SHP77 treated with DMSO at 0.1 percent for 48 hours (cell line): ENCODE measurements at places on chromosomes 1 and 21.

DNA sequence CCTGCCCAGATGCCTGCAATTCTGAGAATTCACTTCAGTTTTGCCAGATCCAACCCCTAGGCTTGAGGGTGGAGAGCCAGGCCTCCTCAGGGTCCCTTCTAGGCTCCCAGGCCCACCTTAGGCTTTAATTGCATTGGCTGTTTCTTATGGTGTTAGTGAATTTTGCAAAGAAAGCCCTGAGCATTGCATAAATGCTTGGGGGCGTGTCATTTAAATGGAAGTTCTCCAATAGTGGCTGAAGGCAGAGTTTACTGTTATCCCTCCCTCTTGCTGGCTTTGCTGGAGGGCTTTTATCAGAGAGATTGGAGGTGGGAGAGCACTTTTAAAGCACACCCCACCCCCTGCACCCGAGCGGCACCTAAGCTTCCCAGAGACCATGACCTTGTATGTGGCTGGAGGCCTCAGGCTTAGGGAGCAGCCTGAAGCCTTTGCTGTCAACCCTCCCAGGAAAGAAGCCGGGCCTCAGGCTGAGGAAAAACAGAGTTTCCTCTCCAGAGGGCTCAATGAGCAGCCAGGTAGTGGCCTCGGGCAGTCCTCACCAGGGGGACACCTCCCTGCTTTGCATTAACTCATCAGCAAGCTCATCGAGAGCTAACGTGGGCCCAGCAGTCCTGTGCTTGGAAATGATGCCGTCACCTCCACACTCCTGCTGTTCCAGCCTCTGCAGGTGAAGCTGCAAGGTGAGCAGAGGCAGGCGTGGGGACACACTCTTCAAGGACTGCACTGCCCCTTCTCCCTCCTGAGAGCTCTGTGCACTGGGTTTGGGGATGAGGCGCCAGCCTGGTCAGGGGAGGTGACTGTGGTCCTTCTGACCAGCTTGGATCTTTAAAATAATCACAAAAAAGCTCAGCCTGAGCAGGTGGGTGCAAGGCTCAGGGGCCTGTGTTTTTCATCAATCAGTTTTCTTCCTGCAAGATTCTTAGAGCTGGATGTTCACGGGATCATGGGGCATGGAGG, 58.0 kb downstream of the STUM start:
- no peak for DNase-seq

- no peak for DNase-seq
Measured at GRCh38 chr1:15180945-15181523, 27.5 kb downstream of the TMEM51 start.

DNA sequence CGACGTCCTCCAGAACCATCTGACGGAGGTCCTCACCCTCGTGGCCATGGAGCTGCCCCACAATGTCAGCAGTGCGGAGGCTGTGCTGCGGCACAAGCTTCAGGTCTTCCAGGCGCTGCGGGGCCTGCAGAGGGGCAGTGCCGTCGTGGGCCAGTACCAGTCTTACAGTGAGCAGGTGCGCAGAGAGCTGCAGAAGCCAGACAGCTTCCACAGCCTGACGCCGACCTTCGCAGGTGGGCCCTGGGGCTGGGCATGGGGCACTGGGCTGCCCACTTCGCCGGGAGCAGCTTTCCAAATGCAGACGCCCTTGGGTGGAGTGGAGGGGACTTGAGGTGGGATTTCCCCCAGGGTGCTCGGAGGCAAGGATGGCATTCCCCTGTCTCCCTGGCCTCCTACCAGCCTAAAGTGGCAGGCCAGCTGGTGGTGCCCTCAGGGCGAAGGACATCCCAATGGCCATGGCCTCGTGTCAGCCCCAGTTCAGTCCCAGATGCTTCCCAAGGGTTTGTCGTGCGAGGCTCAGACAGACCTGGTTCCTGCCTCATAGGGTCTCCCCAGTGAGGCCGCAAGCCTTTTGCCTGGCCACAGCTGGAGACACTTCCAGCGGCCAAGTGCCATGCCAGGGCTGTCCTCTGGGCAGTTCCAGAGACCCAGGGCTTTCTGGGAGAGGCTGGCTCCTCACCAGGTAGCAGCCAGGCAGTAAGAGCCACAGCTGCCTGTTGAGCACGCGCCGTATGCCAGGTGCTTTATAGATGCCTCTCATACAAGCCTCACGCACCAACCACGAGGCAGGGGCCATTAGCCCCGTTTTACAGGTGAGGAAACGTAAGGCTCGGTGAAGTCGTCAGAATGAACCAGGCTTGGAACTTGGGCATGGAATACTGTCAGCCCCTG, 27.8 kb downstream of the H6PD start:
- DNase-seq: no peak

- peak; percentile 79 for DNase-seq
Measured at GRCh38 chr1:149884433-149885338, 14.7 kb upstream of the BOLA1 start.

- no peak for DNase-seq
Measured at GRCh38 chr1:41823471-41823870, 95.3 kb downstream of the HIVEP3 start.

DNA sequence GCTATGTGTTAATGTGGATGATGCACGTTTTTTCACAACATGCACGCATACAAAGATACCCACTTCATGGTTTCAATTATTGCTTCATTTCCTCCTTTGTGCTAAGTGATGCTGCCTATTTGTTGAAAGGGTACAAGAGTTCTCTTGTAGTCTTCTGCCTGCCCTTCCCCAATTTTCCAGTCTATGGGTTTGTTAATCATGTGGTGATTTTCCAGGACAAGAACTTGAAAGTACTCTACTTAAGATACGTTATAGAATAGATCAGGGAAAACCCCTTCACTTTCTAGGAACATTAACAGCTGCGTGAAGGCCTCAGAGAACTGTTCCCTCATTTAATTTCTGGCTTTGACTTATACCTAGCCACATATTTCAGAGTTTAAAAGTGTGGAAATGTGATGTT, 52.1 kb upstream of the SLC44A3 start:
- DNase-seq: no peak

GRCh38 chr1:9250411-9251381, 16.1 kb downstream of the H6PD start:
- DNase-seq: peak; percentile 45

GRCh38 chr1:23566304-23566703, 7.0 kb upstream of the ID3 start:
- DNase-seq: no peak

DNA sequence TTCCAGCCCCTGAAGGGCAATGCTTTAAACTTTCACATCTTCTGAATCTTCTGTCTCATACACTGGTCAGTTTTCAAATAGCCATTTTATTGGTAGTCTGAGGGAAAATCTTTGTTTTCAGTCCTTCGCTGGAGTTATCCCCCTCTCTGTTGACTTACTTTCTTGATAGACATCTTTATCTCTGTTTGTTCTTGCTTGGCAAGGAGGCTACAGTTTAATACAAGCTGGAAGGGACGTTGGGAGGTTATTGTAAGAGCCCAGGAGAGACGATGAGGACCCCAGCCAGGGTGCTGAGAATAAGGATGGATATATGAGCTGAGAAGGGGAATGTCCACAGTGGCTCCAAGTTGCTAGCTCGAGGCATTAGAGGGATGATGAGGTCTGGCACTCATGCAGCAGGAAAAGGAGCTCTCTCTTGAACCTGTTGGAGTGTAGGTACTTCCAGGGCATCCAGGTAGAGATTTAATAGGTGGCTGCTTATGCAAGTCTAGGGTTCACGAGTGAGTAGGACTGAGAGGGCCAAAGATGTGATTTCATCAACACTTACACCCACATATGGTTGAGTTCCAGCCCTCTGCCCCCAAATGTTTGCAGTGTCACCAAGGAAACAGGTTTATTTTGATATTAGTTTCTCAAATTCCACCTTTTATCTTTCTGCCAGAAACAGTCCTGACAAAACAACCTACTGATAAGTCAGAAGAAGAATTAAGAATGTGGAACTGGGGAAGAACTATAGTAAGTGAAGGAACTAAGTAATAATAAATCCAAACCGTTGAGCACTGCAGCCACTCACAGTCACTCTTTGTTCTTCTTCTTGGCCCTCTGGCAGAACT, 237.3 kb upstream of the PROX1 start:
- no peak for DNase-seq

DNA sequence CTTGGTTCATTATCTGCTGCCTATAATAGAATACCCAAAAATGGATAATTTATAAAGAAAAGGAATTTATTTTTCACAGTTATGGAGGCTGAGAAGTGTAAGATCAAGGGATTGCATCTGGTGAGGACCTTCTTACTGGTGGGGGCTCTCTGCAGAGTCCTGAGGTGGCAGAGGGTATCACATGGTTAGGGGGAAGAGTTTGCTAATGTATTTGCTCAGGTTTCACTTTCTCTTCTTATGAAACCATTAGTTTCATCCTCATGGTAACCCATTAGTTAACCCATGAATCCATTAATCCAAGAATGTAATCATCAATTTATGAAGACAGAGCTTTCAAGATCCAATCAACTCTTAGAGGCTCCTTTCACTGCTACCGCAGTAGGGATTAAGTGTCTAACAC, 120.6 kb downstream of the DNM3 start:
- no peak for DNase-seq

DNA sequence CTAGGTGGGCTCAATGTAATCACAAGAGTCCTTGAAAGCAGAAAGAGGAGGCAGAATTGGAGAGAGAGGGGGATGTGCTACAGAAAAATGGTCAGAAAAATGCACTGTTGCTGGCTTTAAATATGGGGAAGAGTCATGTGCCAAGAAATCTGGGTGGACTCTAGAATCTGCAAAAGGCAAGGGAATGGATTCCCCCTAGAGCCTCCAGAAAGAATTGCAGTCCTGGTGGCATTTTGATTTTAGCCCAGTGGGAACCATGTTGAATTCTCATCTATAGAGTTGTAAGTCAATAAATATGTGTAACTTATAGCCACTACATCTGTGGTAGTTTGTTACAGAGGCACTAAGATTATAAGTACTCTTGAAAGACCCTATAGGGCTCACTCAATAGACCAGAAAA, 210.3 kb downstream of the ASTN1 start:
- DNase-seq: no peak

DNA sequence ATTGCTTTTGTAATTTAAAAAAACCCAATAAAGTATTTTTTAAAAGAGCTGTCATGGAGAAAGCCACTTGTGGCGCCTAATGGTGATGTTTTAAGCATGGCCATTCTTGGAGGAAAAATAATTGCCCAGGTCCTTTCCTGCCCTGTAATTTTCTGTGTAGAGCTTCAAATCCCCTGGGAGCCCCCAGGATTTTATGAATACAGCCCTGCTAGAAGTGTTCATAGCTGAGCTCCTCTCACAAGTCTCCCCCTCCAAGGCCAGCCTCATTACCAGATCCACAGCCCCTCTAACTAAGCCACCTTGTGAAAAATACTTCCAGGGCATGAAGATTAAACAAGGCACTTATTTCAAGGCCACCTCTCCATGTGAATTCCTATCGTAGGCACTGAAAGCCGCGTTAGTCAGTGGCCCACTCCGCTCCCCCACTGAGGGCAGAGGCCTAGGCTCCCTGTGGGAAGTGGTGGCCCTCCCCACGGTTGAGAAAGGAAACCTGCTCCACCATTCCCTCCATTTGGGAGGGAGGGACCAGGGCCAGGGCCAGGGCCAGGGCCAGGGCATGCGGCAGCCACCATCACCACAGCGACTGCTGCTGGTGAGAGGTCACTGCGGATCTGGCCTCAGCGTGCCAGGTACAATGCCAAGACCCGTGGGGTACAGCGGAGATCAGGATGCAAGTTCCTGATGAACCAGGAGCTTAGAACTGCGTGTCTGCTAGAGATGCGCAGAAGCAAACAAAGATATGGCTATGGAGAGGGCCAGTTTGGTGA, 83.1 kb downstream of the KCNN3 start:
- DNase-seq: no peak

GRCh38 chr21:42861311-42861847, 18.0 kb downstream of the WDR4 start:
- DNase-seq: no peak

GRCh38 chr1:63363014-63363413, 4.4 kb upstream of the ALG6 start:
- no peak for DNase-seq

DNA sequence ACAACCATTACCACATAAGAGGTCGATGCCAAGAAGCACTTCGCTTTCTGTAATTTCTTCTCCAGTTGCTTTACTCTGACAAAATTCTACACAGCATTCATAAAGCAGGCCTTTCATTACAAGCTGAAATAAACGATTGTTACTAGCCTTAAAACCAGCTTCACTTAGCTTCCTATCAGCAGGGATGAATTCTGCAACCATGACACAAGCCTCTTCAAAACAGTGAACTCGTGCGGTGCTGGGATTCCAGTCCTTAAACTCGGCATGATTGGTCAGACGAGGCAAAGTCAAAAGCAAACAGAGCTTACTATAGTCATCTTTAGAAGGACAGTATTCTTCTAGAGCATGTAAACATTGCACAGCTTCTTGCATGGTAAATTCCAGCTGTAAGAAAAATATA, 30.6 kb downstream of the WDR47 start:
- DNase-seq: no peak

DNA sequence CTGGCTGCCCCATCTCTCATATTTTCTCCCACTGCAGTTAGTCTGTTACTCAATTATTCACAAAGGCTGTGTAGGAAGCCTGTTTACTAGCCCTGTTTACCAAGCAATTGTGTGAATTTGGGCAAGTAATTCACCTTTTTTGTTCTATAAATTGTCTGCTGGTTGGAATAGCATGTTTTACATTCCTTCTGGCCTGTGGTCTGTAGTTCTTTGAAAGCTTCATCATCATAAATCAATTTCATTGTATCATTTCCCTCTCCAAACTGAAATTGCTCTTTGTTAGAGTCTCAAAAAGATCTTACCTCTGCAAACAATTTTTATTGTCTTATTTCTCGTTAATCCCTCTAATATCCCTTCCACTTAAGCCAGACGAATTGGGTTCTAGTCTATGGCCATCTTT, 1059.5 kb upstream of the ADGRL4 start:
- peak; percentile 22 for DNase-seq

DNA sequence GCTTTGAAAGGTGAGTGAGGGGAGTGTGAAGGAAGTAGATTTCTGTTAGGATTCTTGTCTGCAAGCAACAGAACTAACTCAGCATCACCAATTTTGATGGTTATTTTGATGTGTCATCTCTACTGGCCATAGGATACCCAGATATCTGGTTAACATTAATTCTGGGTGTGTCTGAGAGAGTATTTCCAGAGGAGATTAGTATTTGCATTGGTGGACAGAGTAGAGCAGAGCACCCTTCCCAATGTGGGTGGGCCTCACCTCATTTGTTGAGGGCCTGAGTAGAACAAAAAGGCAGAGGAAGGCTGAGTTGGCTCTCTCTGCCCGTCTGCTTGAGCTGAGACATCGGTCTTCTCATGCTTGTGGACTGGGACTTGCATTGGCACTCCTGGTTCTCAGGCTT, 121.8 kb upstream of the POU3F1 start:
- no peak for DNase-seq

GRCh38 chr1:14392859-14393365, 205.6 kb upstream of the KAZN start:
- DNase-seq: no peak

- no peak for DNase-seq
Measured at GRCh38 chr1:78712467-78713051, 62.9 kb downstream of the IFI44 start.

GRCh38 chr1:39632682-39633417, 6.6 kb downstream of the HEYL start:
- no peak for DNase-seq
